ENCODE measurements at places on chromosomes 3 and 15.

DNA sequence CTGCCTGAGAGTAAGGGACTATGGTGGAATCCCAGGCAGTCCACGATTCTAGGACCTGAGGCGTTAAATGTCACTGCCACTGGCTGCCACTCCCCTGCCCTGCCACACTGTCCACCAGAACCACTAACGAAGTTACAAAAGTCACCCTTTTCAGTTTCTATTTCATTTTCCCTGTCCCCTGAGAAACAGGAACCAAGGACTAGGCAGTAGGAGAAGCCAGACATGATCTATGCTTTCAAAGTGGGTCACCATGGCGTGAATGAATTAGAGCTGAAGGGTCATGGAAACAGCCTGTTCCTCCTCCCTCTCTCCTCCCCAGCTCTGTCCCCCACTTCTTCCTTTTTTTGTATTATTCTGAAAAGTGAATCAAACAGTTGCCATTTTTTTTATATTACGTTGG, 9.1 kb upstream of the ADPRH start:
- DNase-seq = no peak

- no peak for DNase-seq
Measured at GRCh38 chr3:188453431-188454384, 299.8 kb downstream of the LPP start.

- no peak for DNase-seq
Measured at GRCh38 chr15:36653851-36654250, 74.4 kb downstream of the CDIN1 start.

DNA sequence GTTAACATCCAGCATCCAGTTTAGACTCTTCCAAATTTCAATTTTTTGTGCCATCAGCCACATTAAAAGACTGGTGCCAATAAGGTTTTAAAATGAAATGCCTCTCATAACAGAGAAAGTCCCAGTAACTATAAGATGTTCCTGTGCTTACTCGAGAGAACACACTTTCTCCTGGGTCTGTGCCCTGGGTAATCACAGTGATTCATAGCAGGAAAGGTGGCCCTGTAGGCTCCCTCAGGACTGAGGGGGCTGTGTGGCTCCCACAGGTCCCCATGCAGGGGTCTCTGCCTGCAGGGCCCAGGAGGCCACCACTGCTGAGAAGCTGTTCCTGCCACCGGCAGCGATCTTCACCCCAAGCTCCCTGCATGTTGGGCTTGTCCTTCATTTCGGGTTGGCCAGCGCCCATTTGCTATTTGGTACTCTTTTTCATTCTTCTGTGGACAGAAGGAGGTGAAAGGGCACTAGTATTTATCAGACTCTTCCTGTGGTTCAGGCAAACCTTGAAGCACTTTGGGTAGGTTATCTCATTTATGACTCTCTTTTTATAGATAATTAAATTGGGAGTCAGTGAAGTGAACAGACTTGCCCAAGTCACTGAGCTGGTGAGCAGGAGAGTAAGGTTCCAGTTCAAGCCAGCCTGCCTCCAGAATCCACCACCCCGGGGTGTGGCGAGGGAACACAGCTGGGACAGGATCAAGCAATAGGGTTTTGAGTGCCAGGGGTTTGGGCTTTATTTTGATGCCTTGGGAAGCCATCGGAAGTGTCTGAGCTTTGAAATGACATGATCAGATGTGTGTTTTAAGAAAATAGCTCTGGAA, 44.2 kb upstream of the PLXNA1 start:
- DNase-seq = no peak

- no peak for DNase-seq
Measured at GRCh38 chr15:70794596-70795310, 31.4 kb upstream of the UACA start.

- no peak for DNase-seq
Measured at GRCh38 chr15:87896936-87897335, 359.6 kb downstream of the NTRK3 start.

GRCh38 chr3:63946753-63947152, 34.6 kb upstream of the SCAANT1 start:
- DNase-seq = no peak

DNA sequence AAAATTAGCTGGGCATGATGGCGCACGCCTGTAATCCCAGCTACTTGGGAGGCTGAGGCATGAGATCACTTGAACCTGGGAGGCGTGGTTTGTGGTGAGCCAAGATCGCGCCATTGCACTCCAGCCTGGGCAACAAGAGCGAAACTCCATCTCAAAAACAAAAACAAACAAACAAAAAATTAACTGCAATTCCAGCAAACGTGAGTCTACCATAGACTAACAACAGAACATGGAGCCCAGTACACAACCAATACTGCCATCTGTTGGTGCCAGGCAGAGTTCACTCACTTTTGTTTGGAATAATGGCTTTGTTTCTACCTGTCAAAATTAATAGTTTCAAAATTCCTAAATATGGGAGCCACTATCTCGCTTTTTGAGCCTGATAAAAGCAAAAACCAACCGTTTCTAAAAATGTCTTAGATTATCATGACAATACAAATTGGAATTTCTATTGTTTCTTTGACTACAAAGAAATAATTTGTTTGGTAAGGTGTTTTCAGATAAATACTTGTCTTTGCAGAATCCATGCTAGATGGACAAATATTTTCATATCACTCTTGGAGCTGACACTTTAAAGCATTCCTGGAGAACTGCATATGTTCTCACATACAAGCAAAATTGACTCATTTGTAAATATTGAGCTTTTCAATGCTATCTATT, 45.0 kb downstream of the GPR176 start:
- DNase-seq = no peak

- no peak for DNase-seq
Measured at GRCh38 chr3:56424336-56424735, 43.9 kb downstream of the ERC2 start.

- no peak for DNase-seq
Measured at GRCh38 chr3:78912259-78912658, 855.5 kb downstream of the ROBO1 start.

- no peak for DNase-seq
Measured at GRCh38 chr3:27560484-27561056, 76.4 kb upstream of the SLC4A7 start.

DNA sequence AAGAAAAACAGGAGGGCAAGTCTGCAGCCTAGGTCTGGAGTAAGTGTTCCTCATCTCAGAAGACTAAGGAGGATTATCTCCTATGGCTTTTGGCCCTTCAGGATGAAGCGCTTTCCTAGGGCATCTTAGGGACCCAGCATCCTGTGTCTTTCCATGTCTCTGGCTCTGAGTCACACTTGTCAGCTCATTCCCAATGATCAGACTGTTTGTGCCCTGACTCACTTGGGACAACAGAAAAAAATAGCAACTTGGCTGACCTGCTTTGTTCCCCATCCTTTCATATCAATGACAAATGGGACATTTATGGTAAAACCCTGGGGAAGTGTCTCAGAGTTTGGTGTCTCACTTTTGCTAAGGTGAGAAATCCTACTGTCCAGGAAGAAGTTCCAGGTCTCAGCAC, 76.2 kb upstream of the OXTR start:
- DNase-seq = no peak

GRCh38 chr3:72473156-72473555, 375.1 kb downstream of the SHQ1 start:
- DNase-seq = no peak

DNA sequence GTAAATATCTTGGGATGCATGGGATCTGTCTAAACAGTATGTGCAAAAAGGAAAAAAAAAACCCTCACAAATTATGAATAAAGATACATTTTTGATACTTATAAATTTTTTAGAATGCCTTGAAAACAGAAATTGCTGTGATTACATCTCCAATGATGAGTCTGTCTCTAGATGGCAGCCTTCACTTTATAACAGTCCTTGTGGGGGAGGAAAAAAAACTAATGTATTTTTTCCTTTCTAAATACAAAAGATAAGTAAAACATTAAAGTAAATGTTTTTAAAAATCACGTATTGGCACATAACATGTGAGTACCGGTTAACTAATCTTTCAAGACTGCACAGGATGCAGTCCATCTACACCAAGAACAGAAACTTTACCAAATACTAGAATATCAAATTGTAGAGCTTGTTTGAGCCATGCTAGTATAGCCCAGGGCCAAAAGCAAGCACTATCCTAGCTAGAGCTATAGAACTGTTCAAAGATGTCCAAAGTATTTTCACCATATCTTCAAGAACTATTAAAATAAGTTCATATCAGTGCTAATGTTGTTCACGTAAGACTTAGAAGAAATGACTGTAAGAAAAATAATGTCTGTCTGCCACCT, 206.4 kb downstream of the STAG1 start:
- DNase-seq = no peak

DNA sequence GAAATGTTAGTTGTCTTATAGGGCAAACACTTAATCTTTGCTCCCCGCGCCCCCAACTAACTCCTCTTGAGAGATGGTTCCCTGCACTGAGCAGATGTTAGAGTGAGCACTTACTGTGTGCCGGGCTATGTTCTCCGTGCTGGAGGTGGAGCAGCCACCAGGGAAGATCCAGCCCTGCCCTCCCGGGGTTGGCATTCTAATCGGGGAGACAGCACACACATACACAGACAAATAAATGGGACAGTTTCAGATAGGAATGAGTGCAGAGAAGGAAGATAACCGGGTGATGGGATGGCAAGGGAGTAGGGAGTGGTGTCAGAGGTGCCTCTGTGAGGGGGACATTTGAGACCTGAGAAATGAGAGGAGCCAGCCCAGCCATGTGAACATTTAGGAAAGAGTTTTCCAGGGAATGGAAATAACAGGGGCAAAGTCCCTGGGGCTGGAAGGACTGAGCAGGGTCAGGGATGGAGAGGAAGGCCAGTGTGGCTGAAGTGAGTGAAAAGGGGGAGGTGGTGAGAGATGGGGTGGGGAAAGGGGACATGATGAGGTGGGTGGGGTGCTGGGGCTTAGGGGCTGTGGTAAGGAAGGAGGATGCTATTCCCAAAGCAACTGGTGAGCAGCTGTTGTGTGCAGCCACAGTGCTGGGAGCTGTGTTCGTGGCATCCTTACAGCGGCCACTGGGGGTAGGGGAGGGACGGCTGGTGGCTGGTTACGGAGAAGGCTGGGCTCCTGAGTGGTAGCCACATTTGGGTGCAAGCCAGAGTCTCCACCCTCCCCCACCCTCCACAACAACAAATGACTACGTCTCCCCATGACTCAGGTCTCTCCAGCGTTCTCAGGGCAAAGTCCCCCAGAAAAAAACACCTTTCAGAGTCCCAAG, 15.4 kb upstream of the FGD5 start:
- DNase-seq = no peak

- DNase-seq = no peak
Measured at GRCh38 chr15:38134252-38134651, 118.4 kb upstream of the SPRED1 start.

DNA sequence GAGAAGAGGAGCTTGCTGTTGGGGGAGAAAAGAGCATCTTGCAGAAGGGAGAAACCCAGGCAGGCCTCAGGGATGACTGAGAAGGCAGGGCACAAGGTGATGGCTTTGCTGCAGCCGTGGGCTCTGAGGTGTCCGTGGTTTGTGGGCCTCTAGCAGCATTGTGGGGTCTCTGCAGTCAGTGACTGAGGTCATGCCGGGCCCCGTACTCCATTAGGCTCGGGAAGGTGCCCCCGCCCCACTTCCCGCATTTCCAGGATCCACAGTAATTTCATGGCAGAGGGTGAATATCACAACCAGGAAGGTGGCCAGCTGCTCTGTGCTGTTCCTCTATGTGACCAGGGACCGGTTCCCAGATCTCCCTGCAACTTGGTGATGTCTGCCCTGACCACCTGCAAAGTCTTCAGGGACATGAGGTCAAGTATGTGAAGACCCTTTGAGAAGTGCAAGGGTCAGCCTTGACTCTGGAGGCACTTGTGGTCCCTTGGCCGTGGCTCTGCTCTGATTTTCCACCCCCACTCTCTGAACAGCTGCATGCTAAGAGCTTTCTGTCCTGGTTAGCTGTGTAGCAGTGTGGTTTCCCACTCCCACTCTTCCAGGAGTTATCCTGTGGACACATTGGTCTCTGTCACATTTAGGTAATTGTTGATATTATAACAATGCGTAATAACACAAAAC, 3.6 kb downstream of the KLF13 start:
- no peak for DNase-seq

DNA sequence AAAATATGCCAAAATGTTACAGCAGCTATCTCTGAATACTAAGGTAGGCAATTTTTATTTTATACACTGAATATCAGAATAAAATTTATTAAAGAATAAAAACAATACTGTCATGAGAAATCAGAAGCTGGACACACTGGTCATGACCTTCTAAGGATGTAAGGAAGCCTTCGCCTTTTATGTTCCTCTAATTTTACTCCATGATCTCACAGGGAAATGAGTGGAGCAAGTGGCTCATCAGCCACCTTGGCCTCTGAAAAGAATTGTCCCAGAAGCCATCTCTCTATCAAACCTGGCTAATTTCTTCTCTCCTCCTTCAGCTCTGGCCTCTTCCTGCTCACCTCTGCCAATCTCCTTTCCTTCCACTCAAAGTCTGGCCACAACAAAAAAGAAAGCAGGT, 48.6 kb downstream of the THRB start:
- no peak for DNase-seq

- DNase-seq = no peak
Measured at GRCh38 chr15:37032091-37032775, 68.1 kb downstream of the MEIS2 start.

GRCh38 chr3:114451051-114451451, 157.2 kb downstream of the TIGIT start:
- no peak for DNase-seq

GRCh38 chr15:74988007-74988800, 7.2 kb upstream of the SCAMP5 start:
- DNase-seq = peak; percentile 9

- no peak for DNase-seq
Measured at GRCh38 chr3:124926426-124927101, 8.0 kb downstream of the MUC13 start.

- DNase-seq = no peak
Measured at GRCh38 chr3:7333125-7333524, 472.2 kb downstream of the GRM7 start.

DNA sequence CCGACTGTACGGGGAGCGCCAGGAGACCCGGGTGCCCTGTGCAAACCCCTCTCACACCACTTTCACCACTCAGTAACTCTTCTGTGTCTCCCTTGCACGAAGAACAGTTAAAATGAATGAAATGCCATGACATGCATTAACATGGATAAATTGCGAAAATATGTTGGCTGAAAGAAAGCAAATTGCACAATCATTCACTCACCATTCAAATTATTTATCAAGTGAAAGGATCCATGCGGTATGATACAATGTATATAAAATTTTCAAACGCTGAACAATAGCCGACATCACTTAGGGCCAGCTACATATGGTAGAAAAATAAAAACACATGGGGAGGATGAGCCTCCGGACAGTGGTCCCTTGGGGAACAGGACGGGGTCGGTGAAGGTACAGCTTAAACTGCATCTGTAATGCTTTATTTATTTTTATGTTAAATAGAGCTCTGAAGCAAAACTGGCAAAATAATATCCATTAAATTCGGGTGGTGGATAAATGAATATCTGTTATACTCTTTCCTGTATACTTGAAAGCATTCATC, 45.9 kb downstream of the SLC12A8 start:
- no peak for DNase-seq

GRCh38 chr3:184275381-184275701, 481 bp upstream of the ECE2 start:
- DNase-seq = no peak

GRCh38 chr3:79204351-79204750, 563.4 kb downstream of the ROBO1 start:
- DNase-seq = no peak

Measured in activated CD4-positive, alpha-beta T cell treated with anti-CD3 and anti-CD28 coated beads, Interleukin-2, amount 50 U/mL, for 4 hours (primary cell).